ENCODE measurements at places on chromosomes 16 and 17.
A peak's percentile ranks its signal among the peaks of the same experiment; 100 is the strongest.

DNA sequence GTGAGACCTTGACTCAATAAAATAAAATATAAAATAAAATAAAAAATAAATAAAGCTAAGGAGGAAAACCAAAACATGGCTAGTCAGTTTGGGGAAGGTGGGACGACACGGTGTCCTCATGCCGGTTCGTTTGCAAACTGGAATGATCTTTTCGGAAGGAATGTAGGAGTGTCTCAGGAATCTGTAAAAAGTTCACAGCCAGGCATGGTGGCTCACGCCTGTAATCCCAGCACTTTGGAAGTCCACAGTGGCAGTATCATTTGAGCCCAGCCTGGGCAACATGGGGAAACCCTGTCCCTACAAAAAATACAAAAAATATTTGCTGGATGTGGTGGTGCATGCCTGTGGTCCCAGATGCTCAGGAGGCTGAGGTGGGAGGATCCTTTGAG is 14.7 kb upstream of the RPTOR start:
- no peak for DNase-seq

DNA sequence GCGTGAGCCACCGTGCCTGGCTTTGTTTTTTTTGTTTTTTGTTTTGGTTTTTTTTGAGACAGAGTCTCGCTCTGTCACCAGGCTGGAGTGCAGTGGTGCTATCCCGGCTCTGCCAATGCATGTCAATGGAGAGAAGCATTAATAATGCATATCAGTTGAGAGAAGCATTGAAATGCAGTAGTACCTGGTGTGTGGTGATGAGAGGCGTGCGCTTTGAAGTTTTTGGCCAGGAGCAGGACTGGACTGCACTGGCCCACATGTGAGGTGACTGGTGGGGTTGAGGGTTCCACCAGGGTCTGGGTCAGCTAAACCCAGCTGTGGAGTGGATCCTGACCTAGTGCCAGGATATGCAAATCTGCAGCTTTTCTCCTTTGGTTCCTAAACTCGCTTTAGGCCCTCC is 5.4 kb downstream of the SP2 start:
- no peak for DNase-seq

- peak; percentile 49 for DNase-seq
Observed at GRCh38 chr16:3363793-3364192, 8.1 kb downstream of the OR2C1 start.

GRCh38 chr17:42472709-42473521 is 14.2 kb downstream of the ATP6V0A1 start:
- DNase-seq, result no peak

DNA sequence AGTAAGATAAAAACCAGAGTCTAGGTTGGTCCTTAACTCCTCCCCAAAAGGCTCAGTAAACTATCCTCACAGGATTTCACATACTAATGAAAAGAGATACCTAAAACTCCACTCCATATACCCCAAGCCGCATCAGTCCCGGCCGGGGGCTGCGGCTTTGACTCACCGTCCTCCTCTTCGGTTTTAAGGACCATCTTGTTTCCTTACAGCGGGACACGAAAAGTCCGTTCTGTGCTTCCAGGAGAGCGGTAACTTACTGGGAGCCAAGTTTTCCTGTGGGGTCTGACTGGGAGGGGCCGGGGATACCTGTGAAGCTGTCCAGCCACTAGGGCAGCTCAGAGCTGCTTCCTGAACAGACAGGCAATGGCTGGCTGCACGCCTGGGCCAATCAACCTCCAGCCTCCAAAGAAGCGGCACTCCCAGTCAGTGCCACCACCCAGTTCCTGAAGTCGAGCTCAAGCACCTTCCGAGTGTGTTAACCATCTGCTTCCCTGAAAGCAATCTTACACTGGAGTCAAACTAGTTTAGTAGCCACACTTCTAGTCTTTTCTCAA is 45.5 kb downstream of the CYTH1 start:
- peak; percentile 60 for DNase-seq

DNA sequence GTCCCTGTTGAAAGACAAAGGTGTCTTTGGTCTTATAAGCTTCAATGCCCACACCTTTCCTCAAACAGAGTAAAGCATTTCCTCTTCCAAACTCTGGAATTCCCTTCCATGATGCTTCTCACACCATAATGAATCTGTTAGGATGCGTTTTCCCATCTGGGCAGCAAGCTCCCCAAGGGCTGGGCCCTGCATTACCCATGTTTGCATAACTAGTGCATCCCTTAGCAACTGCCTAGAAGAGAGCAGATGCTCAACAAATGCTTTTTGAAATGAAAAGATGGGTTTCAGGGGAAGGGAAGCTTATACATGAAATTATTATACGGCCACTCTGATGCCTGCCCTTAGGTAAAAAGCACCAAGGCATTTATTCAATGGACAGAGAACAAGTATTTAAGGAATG is 124.5 kb upstream of the CCL2 start:
- no peak for DNase-seq

DNA sequence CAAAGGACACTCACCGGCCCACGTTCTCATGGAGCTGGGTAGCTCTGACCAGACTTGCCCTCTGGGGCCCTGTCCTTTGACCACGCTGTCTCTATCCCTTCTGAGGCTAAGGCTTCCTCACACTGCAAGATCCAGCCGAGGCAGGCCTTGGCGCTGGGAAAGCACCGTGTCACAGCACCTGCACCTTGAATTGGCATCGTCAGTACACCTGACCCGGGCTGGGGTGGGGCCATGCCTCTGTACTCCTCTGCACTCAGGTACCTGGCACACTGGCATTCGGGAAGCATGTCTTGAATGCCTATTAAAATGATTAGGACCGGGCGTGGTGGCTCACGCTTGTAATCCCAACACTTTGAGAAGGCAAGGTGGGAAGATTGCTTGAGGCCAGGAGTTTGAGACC is 6.0 kb downstream of the TBC1D24 start:
- DNase-seq, result no peak

DNA sequence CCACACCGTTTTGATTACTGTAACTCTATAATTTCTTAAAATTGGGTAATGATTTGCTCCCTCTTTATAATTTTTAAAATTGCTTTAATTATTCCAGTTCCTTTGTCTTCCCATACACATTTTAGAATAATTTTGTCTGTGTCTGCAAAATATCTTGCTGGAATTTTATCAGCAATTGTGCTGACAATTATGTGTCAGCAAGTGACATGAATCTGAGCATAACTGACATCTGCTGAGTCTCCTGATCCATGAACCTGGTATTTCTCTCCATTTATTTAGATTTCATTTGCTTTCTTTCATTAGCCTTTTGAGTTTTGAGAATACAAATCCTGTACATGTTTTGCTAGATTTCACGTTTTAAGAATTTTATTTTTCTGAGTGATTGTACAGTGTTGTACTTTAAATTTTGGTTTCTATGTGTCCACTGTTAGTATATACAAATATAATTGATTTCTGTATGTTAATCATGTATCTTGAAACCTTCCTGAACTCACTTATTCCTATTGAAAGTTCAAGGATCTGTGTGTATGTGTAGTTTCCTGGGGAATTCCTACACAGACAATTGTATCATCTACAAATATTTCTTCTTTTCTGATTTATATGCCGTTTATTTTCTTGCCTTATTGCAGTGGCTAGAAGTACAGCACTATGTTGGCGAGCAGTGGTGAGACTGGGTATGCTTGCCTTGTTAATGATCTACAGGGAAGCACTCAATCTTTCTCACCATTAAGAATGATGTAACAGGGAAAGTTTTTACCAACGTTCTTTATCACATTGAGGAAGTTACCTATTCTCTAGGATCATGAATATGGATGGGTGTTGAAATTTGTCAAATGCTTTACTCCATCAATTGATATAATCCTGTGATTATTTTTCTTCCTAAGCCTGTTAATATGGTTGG is 45.2 kb downstream of the N4BP1 start:
- DNase-seq, result no peak

- peak; percentile 84 for DNase-seq
Observed at GRCh38 chr17:27526604-27527002, 70.4 kb downstream of the KSR1 start.

GRCh38 chr17:79630126-79630525 is 19.3 kb upstream of the RBFOX3 start:
- DNase-seq, result no peak

DNA sequence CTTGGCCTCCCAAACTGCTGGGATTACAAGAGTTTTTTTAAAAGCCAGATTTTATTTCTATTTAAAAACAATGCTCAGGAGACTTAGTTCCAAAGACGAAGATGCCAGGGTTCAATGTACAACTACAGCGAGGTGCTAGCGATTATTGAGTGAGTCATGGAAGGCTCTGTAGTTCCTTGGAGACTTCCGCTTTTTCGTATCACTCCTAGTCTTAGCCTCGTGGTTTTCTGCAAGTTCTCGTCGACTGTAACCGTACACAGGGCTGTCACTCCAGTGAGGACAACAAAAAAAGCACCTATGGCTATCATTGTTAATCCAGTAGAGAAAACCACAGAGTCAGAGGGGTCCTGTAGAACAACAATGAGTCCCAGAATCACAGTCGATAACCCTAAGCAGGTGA is 22.7 kb upstream of the ZC3H7A start:
- DNase-seq, result peak; percentile 92

DNA sequence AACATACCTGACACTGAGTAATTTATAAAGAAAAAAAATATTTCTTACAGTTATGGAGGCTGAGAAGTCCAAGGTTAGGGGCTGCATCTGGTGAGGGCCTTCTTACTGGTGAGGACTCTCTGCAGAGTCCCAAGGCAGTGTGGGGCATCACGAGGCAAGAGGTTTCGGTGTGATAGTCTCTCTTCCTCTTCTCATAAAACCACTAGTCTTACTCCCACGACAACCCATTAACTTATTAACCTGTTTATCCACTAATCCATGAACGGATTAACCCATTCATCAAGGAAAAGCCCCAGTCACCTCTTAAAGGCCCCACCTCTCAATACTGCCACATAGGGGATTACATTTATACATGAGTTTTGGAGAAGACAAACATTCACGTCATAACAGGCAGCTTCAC is 20.1 kb downstream of the CIITA start:
- DNase-seq, result no peak

DNA sequence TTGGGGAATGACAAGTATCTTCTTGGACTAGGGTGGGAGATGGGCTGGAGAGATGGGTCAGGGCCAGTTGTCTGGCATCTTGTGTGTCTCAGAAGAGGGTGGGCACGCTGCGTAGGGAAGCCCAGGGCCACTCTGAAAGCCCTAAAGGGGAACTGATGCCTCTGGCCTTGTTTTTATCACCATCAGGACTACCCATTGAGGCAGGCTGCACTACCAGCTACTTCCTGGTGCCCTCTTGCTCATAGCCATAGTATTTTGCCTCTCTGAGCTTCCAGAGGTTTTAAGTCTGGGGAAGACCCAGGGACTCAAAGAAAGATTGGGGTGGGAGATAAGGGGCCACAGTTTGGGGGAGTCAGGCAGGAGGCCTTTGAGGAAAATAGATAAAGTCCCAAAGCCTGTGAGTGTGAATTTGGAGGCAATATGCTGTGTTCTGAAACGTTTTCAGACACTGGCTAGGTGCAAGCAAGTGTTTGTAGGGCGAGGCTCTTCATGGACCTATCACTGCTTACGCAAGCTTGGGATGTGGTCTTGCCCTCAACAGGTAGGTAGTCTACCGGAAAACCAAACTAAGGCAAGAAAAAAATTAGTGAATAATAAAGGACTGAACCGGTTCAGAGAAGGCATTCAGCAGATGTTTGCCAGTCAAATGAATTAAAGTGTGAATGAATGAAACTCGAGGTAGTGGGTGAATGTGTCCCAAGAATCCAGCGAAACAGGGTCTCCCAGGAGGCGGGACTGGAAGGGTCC is 688 bp upstream of the ITGB3 start:
- no peak for DNase-seq

DNA sequence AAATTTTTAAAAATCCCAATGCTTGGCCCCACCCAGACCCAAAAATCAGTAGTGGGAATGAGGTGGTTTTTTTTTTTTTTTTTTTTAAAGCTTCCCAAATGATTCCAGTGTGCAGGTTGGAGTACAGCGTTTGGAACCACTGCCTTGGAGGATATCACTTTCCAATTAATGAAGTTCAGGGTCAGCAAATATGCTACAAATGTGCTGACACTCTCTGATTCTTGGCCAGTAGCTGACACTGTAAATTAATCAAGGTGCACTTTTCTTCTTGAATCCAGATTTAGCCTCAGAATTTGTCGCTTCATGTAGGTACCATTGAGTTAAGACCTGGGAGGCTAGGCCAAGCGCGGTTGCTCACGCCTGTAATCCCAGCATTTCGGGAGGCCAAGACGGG is 230.2 kb downstream of the SNX29 start:
- no peak for DNase-seq

- DNase-seq, result peak; percentile 18
Observed at GRCh38 chr17:82983510-82984248, 95.7 kb upstream of the METRNL start.

DNA sequence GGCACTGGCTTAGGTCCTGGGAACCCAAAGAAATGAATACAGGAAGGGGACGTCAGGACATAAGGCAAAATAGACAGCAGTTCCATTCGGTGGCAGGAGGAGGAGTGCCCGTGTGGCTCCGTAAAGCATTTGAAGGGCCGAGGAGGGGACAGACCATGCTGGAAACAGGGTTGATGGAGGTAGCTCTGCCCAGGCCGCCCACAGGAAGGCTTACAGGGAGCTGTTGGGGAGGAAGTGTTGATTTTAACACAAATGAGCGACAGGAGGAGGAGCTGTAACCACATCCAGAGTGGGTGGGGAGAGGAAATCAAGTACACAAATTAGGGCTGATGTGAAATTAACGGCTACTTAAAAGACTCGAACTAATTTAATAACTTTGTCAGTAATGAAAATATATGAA is 54.6 kb downstream of the RBFOX3 start:
- DNase-seq, result no peak

DNA sequence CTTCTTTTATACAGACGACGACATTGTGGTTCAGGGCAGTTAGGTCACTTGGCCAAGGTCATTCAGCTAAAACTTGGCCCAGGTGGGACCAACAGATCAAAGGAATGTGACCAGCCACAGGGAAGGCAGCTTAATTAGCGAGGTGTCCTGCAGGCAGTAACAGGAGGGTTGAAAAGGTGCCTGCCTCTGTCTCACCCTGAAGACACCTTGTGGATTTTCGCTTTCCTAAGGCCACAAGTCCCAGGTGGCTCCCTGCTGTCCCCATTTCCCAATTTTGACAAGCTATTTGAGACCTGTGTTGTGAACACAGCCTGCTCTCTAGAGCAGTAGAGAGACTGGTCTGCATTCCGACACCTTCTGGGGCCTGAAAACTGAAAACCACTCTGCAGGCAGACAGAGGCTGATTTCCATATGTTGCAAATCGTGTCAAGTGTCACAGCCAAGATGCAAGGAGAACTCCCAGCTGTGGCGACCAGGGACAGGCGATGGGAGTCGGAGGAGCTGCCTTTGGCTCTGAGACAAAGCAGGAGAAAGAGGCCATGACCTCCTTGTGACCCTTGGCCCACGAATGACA is 593.1 kb upstream of the CDH5 start:
- DNase-seq, result no peak

- no peak for DNase-seq
Observed at GRCh38 chr16:52512297-52512987, 34.5 kb downstream of the TOX3 start.

Data from NB4 (cell line).